ENCODE measurements at places on chromosomes 5 and 9.
A peak's percentile ranks its signal among the peaks of the same experiment; 100 is the strongest.

DNA sequence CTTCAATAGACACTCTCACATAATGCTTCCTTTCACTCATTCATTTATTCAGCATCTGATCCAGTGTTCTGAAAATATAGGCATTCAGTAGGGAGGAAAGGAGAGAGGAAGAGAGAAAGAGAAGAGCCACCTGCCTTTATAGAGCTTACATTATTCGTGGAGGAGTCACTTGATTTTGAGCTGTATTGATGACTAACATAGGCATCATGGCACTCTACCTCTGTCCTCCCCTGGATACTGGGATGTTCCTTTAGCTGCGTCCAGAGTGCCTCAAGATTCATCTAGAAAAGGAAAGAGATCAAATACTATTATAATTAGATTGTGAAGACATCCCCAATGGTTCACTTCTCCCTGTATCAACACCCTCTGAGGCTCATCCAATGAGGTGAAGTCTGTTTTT, 345.1 kb downstream of the SPATA31D1 start:
- H3K4me3 ChIP-seq, result no peak overlapping the region
- no peaks in the 10 kb centered on the region for H3K36me3 ChIP-seq
- peak overlapping the region; percentile 91 for H3K27ac ChIP-seq

DNA sequence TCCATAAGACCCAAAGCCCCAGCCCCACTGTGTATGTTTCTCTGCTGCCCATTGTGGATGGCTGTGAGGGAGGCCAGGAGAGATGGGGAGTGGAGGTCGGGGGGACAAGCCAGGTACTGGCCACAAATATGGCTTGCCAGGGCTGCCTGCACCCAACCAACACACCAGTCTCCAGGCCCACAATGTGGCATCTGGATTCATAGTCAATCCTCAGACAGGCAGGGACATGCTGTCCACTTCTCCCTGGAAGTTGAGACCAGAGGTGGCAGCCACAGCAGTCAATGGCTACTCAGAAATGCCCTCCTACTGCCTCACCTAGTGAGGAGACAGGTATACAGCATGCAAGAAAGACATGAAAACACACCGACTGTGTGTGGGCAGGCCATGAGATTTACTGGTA, 61.2 kb upstream of the SLC25A51 start:
- no peaks in the 10 kb centered on the region for H3K27me3 ChIP-seq
- peaks cover 30% of the 10 kb centered on the region for H3K36me3 ChIP-seq
- H3K4me1 ChIP-seq, result peaks cover 55% of the 10 kb centered on the region
- H3K27ac ChIP-seq, result peak overlapping the region; percentile 93
- no peak overlapping the region for H3K4me3 ChIP-seq

- peaks cover 58% of the 10 kb centered on the region for H3K36me3 ChIP-seq
- no peak overlapping the region for H3K4me3 ChIP-seq
- DNase-seq, result no peak
Measured at GRCh38 chr5:177431317-177432142, 5.1 kb downstream of the GRK6 start.

DNA sequence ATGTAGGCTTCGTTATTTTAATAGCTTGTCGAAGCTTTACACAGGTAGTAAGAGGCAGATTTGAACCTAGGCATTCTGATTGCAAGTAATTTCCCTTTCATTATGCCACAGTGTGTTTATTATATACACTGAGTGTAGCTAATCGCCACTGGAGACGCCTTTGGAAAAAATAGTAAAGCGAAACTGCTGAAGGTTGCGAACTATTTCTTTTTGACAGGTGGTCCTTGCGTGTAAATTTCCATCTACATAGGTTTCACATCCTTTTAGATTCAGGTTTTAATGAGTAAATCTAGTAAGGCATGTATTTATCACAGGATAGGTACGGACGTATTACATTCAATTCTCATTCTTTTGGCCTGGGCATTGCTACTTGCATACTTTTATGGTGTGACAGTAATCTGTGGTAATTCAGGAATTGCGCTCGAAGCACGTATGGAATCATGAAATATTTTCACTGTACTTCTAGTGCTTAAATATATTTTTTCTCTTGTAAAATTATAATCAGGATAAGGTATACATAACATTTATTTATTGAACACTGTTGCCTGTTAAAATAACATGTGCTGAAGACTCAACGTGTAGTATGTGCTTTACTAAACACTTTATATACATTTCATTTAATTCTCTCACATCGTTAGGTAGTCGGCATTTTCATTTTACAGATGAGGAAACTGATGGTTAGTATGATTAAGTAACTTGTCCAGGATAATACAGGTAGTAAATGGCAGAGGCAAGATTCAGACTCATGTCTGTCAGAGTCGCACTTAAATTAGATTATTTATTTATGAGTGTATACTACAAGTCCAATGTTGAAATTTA, 1.8 kb downstream of the MARCHF6 start:
- H3K27me3 ChIP-seq, result no peaks in the 10 kb centered on the region
- peak overlapping the region; percentile 88 for H3K27ac ChIP-seq
- H3K36me3 ChIP-seq, result peaks cover 33% of the 10 kb centered on the region
- peak overlapping the region; percentile 88 for H3K4me3 ChIP-seq
- peaks cover 24% of the 10 kb centered on the region for H3K4me1 ChIP-seq

DNA sequence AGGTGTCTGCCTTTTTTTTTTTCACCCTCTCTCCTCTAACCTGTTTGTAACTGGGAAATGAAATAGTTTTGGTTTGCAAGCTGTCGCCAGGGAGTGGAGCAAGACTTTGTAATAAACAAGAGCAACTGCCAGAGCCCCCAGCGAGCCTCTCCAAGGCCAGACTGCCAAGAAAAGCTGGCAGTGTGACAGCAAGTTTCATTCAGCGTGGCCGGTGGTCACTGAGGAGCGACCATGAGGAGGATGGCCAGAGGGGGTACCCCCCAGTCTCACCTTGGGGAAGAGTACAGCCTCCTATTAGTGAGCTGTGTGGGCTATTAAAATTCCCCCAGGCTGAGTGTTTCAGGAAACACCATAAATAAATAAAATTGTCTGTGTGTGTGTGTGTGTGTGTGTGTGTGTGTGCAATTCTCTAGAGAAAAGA, 49.9 kb downstream of the ZFAND5 start:
- DNase-seq, result no peak
- no peaks in the 10 kb centered on the region for H3K27me3 ChIP-seq
- no peak overlapping the region for H3K4me3 ChIP-seq
- H3K27ac ChIP-seq, result no peak overlapping the region
- no peaks in the 10 kb centered on the region for H3K36me3 ChIP-seq
- H3K4me1 ChIP-seq, result peaks cover 11% of the 10 kb centered on the region

DNA sequence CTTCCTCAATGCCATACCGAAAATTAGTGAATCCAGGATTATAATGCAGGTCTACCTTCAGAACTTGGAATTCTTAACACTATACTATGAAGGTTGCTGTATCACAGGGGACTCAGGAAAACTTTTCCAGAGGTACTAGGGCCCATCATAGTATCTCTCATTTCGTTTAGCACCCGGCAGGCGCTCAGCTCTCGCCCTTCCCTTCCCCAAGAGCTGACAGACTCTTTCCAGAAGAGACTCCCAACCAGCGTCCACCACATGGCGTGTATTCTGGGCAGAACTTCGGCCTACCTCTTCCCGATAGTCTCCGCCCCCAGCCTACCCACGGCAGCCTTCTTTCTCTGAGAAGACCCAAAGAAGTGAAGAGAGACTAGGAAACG, 271 bp downstream of the NOL8 start:
- H3K27me3 ChIP-seq, result no peaks in the 10 kb centered on the region
- peak overlapping the region; percentile 70 for H3K4me3 ChIP-seq
- no peak for DNase-seq

- no peak overlapping the region for H3K4me3 ChIP-seq
- no peak overlapping the region for H3K27ac ChIP-seq
- no peak for DNase-seq
- H3K27me3 ChIP-seq, result peaks cover 5% of the 10 kb centered on the region
Measured at GRCh38 chr5:92605591-92605990, 975.4 kb downstream of the NR2F1-AS1 start.

Data from RWPE2 (cell line).